ENCODE measurements at places on chromosomes 2 and 18.

GRCh38 chr2:229363185-229363814 is 92.2 kb upstream of the PID1 start:
- DNase-seq = no peak

DNA sequence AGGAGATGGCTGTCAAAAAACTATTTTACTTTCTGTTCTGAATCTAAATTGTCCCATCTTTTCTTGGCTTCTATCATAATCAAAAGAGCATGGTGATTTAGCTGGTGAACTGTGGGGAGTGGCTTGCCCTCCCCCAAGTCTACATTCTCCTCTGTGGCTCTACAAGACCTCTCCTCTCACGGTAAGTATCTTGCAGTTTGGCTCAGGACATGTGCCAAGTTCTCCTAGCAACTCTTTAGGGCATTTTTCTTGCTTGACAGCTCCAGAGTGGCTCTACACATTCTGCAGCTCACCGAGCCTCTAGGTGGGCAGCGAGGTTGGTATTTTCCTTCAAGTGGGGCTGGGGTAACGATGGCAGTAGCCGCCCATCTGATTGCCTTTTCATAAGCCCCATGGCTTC is 29.1 kb downstream of the SLC4A5 start:
- DNase-seq = no peak

GRCh38 chr18:25853691-25854433 is 236.6 kb downstream of the SS18 start:
- no peak for DNase-seq

DNA sequence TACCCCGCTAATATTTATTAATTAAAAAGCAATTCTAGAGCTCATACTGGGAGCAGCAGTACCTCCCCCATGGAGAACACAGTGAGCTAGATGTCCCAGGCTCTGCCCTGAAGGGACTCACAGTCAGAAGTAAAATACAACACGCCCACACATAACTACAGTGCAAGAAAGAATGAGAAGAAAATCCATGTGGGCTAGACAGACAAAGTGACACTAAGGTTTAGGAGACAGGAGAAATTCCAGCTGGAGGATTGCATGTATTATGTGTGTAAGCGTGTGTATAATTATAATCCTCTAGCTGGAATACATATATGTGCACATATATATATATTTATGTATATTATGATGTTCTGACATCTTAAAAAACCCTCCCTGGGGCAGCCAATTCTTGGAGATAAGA is 15.7 kb downstream of the SOWAHC start:
- DNase-seq = no peak

- no peak for DNase-seq
These were observed 156.7 kb downstream of the CPS1 start for GRCh38 chr2:210713122-210713521.

- DNase-seq = peak; percentile 44
These were observed 36.0 kb downstream of the PCBP1 start for GRCh38 chr2:70123051-70123828.

DNA sequence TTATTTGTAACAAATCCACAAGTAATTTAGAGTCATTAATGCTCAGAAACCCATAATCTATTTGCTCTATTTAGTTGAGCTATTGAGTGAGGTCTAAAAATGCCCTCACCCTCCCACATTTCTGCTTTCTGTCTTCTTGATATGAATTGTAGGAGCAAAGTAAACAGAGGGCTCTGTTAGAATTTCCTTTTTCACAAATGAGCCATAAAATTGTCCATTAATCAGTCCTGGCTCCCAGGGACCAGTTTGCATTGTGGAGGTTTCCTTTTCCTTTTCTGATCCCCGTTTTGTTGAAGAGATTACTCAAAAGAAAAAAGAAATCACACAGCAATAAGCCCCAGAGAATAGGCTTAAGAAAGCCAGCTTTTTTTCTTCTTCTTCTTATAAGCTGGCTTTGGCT is 476.7 kb downstream of the EPHA4 start:
- no peak for DNase-seq

DNA sequence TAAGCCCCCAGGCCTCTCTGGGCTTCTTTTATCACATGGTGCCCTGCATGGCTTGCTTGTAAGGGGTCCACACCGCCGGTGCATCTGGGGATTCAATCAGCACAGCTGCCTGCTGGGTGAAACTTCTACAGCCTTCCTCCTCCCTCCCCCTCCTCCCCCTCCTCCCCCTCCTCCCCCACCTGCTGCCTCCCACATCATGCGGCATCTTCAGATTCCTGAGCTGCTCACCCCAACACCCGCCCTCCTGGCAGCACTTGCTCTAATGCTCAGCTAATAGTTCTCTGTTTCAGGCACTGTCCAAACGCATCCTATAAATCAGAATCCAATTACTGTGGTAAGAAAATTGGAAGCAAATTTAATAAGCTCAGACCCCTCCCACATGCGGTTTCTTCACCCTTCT is 150.7 kb downstream of the GALNT14 start:
- DNase-seq = no peak

DNA sequence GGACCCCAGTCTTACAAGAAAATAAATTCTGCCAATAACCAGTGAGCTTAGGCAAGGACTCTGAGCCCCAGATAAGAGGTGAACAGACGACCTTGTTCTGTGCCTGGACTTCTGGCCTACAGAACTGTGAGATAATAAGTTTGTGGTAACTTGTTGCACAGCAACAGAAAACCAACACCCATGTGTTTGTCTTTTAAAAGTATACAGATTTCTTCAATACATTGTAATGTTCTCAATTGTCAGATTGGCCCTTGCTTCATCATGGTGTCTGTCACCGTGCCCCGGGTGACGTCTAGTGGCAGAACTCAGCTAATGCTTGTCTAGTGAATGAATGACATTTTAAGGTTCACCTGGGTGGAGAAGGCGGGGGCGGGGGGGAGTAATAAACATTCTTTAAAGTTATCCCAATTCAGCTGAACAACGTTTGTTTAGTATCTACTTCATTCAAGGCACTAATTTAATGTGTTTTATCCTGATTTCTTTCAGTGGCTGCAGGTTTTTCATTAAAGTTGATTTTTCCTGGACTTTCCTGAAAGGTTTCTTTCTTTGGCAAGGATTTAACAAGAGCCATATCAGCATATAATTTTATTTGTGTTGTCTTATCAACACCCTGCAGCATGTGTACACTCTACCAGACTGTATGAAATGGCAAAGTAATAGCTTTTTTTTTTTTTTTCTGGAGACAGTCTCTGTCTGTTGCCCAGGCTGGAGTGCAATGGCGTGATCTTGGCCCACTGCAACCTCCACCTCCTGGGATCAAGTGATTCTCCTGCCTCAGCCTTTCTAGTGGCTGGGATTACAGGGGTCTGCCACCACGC is 123.8 kb upstream of the DLX2 start:
- no peak for DNase-seq

- DNase-seq = no peak
These were observed 170.8 kb downstream of the ETAA1 start for GRCh38 chr2:67567886-67568285.

DNA sequence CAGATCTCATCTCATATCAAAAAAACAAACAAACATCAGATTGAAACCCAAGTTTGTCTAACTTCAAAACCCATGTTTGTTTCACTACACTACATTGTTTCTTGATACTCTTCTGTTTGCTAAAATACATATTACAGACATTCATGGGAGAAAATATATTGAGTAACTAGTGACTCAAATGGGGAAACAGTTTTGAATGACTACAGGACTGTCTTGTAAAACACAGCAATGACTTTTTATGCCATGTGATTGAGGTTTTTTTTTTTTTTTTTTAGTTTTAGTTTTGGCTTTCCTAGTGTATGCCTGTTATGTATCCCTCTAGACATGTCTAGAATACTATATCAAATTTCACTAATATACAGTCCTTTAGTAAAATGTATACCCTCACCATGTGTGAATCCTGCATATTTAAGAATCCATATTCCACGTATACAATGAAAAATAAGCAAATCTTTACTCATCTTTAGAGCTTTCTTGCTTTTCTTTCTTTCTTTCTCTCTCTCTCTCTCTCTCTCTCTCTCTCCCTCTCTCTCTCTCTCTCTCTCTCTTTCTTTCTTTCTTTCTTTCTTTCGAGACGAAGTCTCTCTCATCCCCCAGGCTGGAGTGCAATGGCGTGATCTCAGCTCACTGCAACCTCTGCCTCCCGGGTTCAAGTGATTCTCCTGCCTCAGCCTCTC is 46.6 kb upstream of the SERTAD2 start:
- no peak for DNase-seq

- no peak for DNase-seq
These were observed 96.6 kb downstream of the TXNL1 start for GRCh38 chr18:56541793-56542192.

GRCh38 chr18:33210575-33211189 is 229.8 kb downstream of the CCDC178 start:
- DNase-seq = no peak

- no peak for DNase-seq
These were observed 218.4 kb downstream of the TMEM163 start for GRCh38 chr2:134500211-134500935.

DNA sequence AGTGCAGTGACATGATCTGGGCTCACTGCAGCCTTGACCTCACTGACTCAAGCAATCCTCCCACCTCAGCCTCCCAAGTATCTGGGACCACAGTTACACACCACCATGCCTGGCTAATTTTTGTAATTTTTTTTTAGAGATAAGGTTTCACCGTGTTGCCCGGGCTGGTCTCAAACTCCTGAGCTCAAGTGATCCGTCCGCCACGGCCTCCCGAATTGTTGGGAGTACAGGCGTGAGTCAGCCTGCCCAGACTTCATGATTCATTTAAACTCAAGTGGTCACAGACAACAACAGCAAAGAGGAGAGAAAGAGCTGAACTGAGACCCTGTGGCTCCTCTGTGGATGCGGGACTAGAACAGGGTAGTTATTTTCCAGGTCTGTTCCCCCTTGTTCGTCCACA is 83.0 kb downstream of the TSHZ1 start:
- DNase-seq = peak; percentile 24

GRCh38 chr18:56245866-56246580 is 392.4 kb downstream of the TXNL1 start:
- no peak for DNase-seq

DNA sequence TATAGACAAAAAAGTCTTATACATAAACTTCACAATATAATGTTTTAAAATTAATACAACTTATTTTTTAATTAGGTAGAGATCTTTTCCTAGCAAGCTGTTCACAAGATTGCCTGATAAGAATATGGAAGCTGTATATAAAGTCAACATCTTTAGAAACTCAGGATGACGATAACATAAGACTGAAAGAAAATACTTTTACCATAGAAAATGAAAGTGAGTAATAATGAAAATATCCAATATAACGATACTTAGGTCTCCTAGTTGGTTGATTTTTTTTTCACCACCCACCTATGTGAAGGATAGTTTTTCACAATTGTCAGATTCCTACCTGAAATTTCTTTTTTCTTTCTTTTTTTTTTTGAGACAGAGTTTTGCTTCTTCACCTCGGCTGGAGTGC is 13.1 kb downstream of the ELP2 start:
- no peak for DNase-seq

- DNase-seq = no peak
These were observed 234.8 kb downstream of the CYRIA start for GRCh38 chr2:16430846-16431245.

GRCh38 chr2:240810199-240810598 is 9.8 kb downstream of the KIF1A start:
- no peak for DNase-seq

Measured in NCI-H187 treated with DMSO at 0.1 percent for 48 hours (cell line).